ENCODE measurements at places on chromosomes 11 and 22.

- DNase-seq: no peak
Observed at GRCh38 chr11:85941380-85941973, 86.3 kb downstream of the CCDC83 start.

DNA sequence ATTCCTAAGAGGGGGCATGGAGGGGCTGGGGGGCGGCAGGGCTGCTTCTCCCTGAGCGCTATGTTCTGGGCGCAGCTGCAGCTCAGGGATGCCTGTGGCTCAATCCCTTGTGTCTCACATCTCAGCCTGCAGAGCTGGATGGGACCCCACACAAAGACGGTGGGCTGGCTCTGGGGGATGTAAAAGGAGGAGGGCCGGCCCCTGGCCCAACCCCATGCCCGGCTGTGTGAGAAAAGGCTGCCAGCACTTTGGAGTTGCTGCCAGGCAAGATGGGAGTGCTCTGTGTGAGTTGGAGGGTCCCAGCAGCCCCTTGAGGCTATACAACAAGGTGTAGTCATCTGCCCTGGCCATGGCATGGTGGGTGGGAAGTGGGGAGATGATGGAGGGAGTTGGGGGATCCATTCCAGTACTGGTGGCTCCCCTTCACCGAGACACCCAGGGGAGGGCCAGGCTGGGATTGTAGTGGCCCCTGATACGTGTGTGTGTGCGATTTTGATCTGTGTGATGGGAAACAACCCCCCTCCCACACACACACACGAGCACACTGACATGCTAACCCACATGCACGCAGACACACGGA, 1.3 kb upstream of the TBX10 start:
- DNase-seq: no peak

- DNase-seq: no peak
Observed at GRCh38 chr11:72010529-72011233, 12.0 kb downstream of the IL18BP start.

- DNase-seq: no peak
Observed at GRCh38 chr22:34620832-34621231, 445.1 kb upstream of the ISX start.

DNA sequence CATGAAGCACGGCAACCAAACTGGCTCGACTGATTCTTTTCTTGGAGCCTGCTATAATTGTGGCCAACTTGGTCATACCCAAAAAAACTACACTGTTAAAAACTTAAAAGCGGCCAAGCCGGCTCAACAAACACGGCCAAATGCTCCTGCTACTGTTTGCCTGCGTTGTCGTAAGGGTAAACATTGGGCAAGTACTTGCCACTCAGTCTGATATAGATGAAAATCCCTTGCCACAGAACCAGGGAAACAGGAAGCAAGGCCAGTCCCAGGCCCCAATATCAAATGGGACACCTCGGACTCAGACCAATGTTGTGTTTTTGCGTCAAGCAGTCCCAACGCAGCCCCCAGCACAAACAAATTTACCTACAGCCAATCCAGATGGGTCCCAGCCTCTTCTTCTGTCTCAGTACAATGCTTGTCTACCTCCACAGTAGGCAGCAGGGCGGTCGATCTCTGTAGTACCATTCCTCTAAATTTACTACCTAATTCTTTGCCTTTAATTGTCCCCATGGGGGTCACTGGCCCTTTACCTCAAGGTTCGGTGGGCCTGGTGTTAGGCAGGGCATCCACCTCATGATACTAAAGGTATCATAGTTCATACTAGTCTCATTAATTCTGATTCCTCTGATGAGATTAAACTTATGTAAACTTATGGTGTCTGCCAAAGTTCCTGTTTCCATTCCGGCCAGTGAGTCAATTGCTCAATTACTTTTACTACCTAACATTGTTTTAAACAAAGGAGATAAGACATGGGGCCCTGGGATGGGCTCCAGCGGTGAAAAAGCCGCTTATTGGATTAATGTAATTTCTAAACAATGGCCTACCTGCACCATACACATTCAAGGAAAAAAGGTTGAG, 3.7 kb upstream of the COMT start:
- DNase-seq: no peak

DNA sequence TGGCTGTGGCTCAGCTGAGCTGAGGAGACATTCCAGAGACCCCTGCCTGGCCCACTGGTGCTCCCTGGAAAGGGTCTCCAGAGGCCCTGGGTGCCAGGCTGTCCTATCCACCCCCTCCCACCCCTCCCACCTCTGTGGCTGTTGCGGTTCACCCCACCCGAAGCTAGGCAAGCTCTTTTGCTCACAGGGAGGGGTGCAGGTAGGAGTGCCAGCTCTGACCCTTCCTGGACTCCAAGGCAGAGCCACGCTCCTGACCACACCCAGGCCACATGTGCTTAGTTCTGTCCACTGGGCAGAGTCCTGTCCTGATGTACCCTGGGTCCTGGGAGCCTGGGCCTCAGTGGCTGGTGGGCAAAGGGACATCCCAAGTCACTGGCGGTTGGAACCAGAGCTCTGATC, 16.4 kb downstream of the IL17REL start:
- DNase-seq: no peak

- DNase-seq: no peak
Observed at GRCh38 chr11:65476632-65477148, 22.2 kb upstream of the MALAT1 start.

- DNase-seq: no peak
Observed at GRCh38 chr22:37559901-37560607, at the start of gene CDC42EP1. CDC42EP1 (plus strand) TSS chr22:37560480; CDS start chr22:37566350, 5,870 bp downstream.

GRCh38 chr11:75507571-75507970, 18.2 kb downstream of the GDPD5 start:
- DNase-seq: no peak

GRCh38 chr11:125165111-125165842, 726 bp downstream of the PKNOX2 start:
- no peak for DNase-seq

DNA sequence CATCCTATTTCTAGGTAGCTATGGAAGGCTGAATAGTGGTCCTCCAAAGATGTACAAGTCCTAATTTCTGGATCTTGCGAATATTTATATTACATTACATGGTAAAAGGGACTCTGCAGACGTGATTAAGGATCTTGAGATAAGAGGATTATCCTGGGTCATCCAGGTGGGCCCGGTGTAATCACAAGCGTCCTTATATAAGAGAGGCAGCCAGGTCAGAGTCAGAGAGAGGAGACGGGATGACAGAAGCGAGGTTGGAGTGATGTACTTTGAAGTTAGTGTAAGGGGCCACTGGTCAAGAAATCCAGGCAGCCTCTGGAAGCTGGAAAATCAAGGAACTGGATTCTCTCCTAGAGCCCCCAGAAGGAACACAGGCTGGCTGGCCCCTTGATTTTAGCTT, 70.1 kb upstream of the MYOD1 start:
- DNase-seq: no peak

DNA sequence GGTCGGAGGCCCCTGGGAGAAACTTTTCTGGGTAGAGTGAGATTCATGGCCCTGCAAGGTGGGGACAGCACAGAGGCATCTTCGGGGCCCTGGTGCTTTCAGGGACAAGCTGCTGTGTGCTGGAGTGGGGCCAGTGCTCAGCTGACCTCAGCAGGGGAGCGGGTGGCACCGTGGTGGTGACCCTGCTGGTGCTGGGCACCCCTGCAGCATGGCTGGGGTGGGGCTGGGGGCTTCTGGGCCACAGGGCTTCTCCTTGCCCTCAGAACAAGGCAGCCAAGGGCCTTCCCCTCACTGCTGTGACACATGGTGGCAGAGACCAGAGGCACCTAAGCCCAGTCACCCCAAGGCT, 24.9 kb upstream of the GNB1L start:
- no peak for DNase-seq

- DNase-seq: no peak
Observed at GRCh38 chr11:12785901-12786300, 111.7 kb downstream of the TEAD1 start.

DNA sequence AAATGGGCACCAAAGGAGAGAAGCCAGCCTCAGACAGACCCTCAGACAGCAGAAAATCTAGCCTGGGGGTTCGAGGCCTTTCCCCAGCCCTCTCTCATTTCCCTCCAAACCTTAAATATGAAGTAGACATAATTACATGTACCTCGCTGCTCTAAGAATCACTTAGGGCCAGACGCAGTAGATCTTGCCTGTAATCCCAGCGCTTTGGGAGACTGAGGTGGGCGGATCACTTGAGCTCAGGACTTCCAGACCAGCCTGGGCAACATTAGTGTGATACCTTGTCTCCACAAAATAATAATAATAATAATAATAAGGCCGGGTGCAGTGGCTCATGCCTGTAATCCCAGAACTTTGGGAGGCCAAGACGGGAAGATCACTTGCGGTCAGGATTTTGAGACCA, 52.1 kb upstream of the WNT7B start:
- no peak for DNase-seq

DNA sequence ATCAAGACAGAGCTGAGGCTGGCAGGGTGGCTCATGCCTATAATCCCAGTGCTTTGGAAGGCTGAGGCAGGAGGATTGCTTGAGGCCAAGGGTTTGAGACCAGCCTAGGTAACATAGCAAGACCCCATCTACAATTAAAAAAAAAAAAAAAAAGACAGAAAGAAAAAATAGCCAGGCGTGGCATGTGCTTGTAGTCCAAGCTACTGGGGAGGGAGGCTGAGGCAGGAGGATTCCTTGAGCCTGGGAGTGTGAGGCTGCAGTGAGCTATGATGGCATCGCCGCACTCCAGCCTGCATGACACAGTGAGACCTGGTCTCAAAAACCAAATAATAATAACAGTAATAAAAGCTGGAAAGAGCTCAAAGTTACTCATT, 9.4 kb downstream of the SERPIND1 start:
- DNase-seq: no peak

- no peak for DNase-seq
Observed at GRCh38 chr11:102610200-102610599, 14.9 kb downstream of the MMP20 start.

- DNase-seq: no peak
Observed at GRCh38 chr11:29842061-29842460, 174.8 kb downstream of the KCNA4 start.

DNA sequence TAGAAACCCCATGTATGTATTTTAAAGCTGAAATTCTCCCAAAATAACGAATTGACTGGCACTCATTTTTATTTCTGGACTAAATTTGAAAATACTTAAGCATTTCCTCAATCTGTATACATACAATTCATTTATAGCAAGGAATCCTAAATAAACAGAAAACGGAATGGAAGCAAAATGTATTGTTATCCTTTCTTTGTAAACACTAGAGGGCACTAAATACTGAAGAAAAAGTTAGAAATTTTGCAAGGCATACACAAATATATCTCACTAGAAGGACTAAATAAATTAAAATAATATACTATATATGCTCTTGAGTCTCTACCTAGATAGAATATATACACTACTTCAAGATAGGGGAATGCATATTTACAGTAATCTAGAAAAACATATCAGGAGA, 23.1 kb upstream of the ANO5 start:
- no peak for DNase-seq

GRCh38 chr11:1600626-1601025, 2.5 kb upstream of the KRTAP5-2 start:
- no peak for DNase-seq

GRCh38 chr22:43090130-43090789, 1.1 kb upstream of the TTLL1 start:
- peak; percentile 42 for DNase-seq

DNA sequence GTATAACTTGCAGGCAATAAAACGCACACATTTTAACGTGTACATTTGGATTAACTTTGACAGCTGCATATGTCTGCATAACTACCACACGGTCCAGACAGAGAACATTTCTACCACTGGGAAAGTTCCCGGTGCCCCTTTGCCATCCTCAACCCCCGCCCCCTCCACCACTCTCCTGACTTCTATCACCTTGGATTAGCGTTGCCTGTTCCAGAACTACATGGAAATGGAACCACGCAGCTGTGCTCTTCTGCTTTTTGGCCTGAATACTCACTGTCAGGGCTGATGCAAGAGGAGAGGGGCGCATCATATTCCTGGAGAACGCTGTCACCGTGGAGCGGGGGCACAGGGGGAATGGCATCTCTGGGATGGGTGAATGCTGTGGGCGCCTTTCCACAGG, 62.1 kb downstream of the LRP5 start:
- no peak for DNase-seq

GRCh38 chr11:72045849-72046248, 34.5 kb downstream of the NUMA1 start:
- DNase-seq: no peak

DNA sequence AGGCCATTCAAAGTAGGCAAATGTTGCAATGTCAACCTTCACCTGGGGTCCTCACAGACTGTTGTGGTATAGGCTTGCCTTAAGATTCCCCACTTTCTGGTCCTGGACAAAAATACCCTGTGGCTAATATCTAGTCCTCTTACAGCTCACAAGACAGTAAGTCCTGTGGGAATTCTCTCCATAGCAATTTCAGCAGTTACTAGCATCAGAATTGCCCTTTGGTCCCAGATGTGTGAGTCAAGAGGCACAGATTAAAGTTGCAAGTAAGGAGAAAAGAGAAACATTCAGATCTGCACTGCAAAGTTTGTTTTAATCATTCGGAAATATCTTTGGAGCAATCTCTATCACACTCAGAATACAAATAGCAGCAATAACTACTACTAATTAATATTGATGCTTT, 420.2 kb downstream of the NTM start:
- DNase-seq: no peak

GRCh38 chr11:69233744-69234570, 60.0 kb upstream of the MYEOV start:
- no peak for DNase-seq

- DNase-seq: no peak
Observed at GRCh38 chr11:128482512-128483191, 104.7 kb downstream of the ETS1 start.

DNA sequence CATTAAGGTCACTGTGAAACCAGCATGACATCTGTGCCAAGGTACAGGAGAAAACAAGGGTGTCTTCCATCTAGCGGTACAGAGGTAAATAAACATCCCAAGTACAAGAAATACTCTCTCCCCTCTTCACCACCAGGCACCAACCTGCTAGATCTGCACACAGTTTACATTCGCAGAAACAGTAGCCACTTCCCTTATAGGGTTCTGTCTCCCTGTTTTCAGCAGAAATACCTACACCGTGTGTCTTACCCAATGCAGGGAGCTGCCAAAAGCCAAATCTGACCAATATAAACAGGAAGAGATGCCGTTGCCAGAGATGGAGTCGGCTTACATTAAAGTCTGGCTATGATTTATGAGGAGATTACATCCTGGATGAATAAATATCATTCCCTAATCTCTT, 1.2 kb downstream of the SCN4B start:
- no peak for DNase-seq

Measured in stimulated activated naive B cell treated with anti-CD40 and anti-IgM and Interleukin-4, amounts not matched to agents 10 μg/mL and 1 μg/mL and 100 μg/mL, for 72 hours (primary cell).